Stimulated activated CD4-positive, alpha-beta T cell treated with anti-CD3 and anti-CD28 coated beads, Interleukin-2, amount 100 ng/mL, for 24 hours (primary cell): ENCODE measurements at places on chromosomes 11 and 22.
A peak's percentile ranks its signal among the peaks of the same experiment; 100 is the strongest.

DNA sequence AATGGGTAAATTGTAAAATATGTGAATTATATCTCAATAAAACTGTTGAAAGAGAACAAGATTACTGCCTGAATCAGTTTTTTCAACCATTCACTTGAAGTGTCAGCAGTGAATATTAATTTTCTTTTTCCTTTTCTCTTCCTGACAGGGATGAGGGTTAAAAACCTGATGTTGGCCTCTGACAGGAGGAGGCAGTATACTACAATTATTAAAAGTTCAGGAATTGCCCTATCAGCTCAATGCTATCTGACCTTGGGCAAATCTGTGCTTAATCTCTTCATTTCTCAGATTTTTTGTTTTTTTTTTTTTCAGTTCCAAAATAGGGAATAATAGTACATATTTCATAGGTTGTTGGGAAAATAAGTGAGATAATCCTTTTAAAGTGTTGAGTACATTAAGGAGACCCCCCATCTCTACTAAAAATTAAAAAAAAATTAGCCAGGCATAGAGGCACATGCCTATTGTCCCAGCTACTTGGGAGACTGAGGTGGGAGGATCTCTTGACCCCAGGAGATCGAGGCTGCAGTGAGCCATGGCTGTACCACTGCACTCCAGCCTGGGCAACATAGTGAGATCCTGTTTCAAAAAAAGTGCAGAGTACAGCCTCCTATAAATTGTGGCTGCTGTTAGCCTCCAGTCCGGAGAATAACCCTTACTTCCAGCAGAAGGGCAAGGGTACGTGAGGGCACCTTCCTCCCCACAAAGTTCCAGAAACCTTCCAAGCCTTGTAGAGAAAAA, 48.8 kb downstream of the TRIM44 start:
- DNase-seq = no peak

- no peak for DNase-seq
These were observed 33.5 kb downstream of the CHRDL2 start for GRCh38 chr11:74697722-74698121.

DNA sequence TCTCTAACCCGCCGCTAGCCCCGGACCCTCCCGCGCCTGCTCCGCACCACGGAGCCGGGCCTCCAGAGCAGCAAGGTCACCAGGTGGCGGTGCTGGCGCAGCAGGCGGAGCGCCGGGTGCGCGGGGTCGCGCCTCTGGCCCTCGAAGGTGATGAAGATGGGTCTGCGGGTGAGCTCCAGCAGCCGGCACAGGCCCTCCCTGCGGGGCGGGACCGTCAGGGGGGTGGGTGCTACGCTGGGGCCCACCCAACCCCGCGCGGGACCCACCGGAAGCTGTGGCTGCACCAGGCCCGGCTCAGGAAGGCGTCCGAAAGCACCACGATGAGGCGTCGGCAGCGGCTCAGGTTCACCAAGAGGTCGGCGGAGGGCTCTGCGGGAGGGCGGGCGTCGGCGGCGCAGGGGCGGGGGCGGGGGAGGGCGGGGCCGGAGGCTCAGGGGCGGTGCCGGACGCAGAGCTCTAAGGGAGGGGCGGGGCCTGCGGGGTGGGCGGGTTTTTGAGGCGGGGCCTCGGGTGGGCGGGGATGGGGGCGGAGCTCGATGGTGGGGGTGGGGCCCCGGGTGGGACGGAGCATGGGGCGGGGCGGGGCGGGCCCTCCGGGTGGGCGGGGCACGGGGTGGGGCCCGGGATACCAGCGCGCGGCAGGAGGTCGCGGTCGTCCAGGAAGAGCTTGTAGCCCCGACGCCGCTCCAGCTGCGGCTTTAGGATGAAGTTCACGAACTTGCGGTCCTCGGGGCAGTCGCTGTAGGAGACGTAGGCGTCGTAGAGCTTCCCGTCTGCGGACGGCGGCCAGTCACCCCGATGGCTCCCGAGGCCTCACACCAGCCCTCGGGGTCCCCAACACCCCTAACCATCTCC, 7.8 kb downstream of the SIGIRR start:
- DNase-seq = peak; percentile 86

- no peak for DNase-seq
These were observed 25.6 kb downstream of the PAK1 start for GRCh38 chr11:77448269-77448668.

- DNase-seq = no peak
These were observed 48.9 kb downstream of the ARHGEF12 start for GRCh38 chr11:120385110-120385509.

DNA sequence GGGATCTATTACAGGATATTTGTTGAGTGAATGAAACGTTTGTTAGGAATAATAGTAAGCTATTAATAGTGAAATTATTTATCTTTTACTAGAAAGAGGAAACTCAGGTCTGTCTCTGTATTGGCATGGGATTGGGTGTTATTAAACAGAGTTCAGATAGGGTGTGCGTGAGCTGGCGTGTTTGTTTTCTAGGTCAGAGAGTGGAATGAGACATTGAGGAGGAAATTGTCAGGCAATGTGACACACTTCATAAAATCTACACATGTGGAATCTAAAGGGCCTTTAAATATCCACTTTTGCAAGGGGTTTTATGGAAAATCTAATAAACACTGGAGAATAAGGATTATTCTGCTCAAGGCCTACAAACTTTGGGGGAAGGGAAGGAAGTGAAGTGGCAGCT, 552.9 kb downstream of the NTM start:
- no peak for DNase-seq

DNA sequence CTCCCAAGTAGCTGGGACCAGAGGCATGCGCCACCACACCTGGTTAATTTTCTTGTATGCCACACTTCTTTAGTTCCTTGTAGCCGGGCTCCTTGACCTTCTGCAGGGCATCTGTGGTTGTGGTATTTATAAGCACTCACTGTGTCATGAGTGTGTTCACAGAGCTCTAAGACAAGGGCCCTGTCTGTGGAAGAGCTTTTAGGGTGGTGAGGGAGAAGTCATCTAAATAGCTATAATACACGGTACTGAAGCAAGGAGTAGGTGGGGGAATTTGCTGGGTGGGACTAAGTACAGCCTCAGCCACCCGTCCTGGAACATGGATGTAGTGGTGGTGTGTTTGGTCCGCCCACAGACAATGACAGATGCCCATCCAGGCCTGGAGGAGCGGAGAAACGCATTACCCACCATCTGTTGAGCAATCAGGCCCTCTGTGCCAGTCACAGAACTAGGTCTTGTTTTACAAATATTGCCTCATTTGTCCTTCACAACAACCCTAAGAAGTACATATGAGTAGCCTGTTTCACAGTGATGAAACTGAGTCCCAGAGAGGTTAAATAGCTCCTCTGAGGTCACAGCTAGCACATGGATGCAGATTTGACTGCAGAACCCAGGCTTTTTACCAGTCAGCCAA, 10.1 kb downstream of the ACO2 start:
- no peak for DNase-seq
